ENCODE measurements at places on chromosomes 2 and 18.

- peak; percentile 24 for DNase-seq
Observed at GRCh38 chr2:75079575-75079974, 119.7 kb downstream of the TACR1 start.

GRCh38 chr18:49677081-49677480 is 115.2 kb downstream of the LIPG start:
- peak; percentile 67 for DNase-seq

DNA sequence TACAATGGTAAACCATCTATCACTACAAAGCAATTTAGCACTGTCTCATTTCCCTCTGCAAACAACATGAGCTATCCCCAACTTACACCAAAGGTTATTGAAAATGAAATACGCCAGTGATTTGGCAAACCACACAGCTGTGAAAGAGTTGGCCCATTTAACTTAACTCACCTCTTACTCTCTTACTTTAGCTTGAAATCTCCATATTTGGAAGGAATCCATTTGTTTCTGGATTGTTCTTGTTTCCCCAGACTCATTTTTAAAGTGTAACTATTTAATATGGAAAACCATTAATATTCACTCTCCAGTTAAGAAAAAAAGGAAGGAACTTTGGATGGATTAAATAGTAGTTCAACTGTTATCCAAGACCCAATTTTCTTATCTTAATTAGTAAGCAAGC is 93.7 kb upstream of the TRIB2 start:
- no peak for DNase-seq

GRCh38 chr18:48580782-48581181 is 42.0 kb downstream of the CTIF start:
- no peak for DNase-seq

- DNase-seq, result no peak
Observed at GRCh38 chr2:100064165-100064564, 78.2 kb downstream of the AFF3 start.

DNA sequence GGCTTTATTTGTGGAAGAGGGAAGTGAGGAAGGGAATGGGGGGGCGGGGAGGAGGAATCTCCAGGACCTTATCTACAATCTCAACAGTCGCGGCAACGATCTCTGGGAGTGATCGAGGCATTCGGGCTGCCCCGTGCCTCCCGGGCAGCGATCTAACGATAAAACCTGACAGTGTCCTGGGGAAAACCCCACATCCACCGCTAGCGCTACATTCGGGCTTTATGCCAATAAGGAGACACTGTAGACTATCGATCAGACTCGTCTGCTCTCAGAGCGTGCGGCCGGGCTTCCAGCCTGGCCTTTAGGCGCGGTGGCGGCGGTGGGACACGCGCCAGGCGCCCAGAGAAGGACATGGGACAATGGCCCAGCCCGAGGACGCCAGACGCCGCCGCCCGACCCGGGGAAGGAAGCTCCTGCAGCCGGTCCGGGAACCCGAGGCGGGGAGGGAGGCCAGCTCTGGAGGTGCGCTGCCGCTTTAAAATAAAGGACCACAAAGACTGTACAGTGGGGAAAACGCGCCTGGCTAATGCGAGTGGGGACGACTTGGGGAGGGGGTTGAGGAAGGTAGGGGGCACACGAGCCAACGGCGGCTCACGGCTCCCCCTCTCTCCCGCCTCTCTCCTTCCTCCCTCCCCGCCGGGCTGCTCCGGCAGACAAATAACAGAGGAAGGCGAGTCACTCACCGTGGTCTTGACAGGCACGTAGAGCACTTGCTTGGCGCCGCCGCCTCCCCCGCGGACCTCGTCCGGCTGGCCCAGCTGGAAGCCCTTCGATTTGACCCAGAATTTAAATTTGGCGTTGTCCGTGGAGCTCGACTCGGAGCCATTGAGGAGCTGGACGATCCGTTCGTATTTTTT is 2.2 kb downstream of the NOL4 start:
- DNase-seq, result peak; percentile 14

- no peak for DNase-seq
Observed at GRCh38 chr2:75788154-75788553, 77.4 kb upstream of the GCFC2 start.

GRCh38 chr2:16425462-16426336 is 239.9 kb downstream of the CYRIA start:
- DNase-seq, result no peak

DNA sequence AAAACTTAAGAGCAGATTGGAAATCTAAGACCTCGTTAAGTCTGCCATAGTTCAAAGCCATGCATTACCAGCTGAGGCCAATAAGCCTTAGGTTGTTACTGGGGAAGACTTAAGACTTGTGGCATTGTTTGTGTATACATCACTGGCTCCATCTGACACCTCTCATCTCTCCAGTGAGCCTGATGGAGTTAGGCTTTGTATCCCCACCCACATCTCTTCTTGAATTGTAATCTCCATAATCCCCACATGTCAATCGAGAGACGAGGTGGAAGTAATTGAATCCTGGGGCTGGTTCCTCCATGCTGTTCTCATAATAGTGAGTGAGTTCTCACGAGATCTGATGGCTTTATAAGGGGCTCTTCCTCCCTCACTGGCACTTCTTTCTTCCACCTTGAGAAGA is 404.6 kb downstream of the ARHGAP15 start:
- DNase-seq, result no peak

GRCh38 chr2:85754313-85755095 is 713 bp downstream of the ATOH8 start:
- DNase-seq, result peak; percentile 73

DNA sequence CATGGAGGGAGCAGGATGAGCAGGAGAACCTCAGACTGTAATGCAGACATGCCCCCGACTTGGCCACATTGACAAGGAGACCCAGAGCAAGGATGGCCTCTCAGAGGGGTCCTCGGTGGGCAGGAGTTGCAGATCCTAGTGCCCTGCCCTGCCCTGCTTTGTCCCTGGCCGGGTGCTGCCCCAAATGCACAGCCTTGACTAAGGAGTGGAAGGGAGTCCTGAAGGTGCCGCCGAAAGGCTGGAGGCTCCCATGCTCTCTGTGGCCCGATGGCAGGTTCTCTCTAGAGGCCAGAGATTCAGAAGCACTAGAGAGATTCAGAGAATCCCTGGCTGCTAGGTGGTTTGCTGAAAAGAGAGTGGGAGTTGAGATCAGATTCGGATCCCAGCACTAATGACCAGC is 64.4 kb downstream of the MARCO start:
- DNase-seq, result no peak

DNA sequence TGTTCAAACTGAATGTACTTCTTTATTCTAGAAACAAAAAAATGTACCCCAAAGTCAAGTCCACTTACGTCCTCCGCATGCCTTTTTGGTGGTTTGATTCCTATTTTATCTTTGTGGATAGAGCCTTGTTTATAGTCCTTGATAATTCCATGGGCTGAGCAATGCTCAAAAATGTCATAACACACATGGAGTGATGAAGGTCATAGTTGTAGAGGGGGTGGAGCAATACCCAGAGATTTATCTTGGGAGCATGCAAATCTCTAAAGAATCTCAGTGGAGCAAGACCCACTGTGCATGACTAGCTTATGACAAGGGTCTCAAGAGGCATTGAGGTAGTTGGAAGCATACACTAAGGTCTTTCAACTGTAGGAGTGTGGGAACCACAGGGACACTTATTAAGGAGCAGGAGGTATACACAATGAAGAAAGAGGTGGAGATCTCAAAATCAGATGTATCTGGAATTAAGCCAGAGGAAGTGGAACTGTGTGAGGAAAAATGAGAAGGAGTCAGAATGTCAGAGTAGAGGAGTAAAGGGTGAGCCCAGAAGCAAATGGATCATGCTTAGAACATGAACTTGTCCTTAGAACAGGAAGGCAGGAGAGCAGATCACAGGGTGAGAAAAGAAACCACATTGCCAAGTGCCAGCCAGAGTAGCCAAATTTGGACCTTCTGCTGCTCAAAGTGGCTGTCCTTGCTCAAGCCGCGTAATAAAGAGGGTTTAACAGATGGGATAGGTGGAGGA is 68.1 kb upstream of the STK39 start:
- DNase-seq, result no peak

DNA sequence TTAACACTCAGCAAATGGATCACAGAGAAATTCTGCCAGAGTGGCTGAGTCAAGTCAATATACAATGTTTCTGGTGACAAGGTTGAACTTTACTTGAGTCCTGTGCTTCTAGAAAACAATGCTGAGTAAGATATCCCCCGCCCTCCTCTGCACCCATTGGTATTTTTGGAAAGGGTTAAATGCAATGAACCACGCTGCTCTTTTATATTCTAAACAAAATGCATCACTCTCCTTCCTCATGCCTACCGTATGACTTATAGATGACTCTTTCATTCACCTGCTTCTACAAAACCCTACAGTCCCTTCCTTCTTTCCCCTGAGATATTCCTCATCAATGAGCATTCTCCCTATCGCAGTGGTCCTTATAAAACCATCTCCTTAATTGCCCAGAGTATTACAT is 168.8 kb downstream of the TXNL1 start:
- no peak for DNase-seq

GRCh38 chr2:38381381-38382143 is 4.5 kb upstream of the ATL2 start:
- no peak for DNase-seq

GRCh38 chr2:38446906-38447561 is 70.0 kb upstream of the ATL2 start:
- no peak for DNase-seq

DNA sequence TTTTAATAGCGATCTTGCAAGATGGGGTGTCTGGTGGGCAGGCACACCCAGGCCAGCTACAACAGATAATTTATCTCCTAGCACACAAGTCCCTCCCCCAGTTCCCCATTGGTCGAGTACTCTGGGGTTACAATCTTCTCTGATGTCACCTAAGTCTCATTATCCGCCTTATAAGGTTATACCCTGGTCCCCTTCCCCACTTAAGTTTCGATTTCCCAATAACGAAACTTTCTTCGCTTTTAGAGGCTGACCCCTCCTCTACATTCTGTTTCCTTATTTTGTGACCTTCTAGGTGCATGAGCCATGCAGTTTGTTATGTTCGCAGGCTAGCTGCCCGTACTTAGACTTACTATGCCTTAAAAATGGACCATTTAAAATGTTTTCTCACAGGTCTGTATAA is 180.1 kb downstream of the CAPN13 start:
- DNase-seq, result no peak

DNA sequence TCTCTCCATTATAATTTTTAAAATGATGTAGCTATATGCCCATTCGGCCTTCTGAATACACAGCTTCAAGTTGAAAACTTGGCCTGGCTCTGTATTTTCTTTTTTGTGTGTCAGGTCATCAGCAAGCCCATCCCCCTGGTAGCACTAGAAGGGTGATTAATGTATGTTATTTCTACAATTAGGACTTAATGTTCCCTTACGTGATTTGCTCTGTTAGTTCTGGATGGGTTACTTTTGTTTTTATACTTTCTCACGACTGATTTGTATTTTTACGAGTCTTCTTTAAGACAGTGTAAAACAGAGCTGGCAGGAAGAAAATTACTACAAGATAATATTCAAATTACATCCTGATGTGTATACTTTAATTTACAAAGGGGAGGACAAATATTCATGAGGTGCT is 88.4 kb upstream of the RGPD4 start:
- DNase-seq, result no peak

GRCh38 chr2:161343235-161343634 is 35.0 kb downstream of the PSMD14 start:
- DNase-seq, result no peak

DNA sequence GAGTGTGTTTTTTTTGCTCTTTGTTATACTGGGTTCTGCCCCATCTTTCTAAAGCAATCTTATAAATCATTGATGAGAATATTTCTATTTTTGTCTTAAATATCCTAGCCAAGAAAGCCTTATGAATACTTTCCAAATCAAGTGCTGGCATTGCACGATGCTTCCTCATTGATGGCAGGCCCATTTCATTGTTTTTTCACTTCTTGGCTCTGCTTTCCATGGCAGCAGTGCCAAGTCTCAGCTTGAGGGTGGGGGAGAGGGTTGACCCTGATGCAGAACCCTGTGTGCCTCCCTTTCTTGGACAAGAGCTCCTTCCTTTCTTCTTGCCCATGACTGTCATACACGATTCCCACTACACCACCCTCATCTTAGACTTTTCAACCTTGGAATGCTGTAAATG is 16.7 kb upstream of the CELF4 start:
- no peak for DNase-seq

GRCh38 chr2:4628998-4629501 is 925.7 kb downstream of the DCDC2C start:
- no peak for DNase-seq

DNA sequence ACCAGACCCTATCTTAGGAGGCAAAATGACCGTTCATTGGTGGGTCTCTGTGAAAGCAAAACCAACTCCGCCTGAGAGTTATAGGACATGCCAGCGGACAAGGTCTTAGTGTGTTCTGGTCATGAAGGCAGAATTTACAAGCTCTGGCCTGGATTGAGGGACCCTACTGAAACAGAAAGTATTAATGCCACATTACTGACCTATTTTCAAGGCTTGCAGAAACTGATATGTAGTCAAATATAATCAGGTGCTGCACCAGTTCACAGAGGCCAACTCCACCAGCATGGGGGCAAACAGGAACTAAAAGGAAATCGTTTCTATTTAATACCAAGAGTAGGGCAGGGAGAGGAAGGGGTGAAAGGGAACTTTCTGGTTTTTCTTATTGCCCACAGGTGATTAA is 19.7 kb downstream of the TYMS start:
- no peak for DNase-seq
